ENCODE measurements at places on chromosomes 2 and 18. TPM values are rescaled to one million over a fixed set of nuclear protein-coding genes. Genes with fewer than 3 reads are reported as not detected.

SMAD4 gene
- total RNA-seq = 78.6 TPM

TDRD15 gene
- total RNA-seq = not detected

WIPF1 gene
- 346 TPM for total RNA-seq

RGPD4 gene
- 0.67 TPM for total RNA-seq

HOXD12 gene
- not detected for total RNA-seq

TRIM43 gene
- not detected for total RNA-seq

AQP12B gene
- total RNA-seq = not detected

PLCD4 gene
- not detected for total RNA-seq

POTEJ gene
- total RNA-seq = not detected

RNF125 gene
- total RNA-seq = 23.6 TPM

HOXD13 gene
- not detected for total RNA-seq

ARMC9 gene
- 7.4 TPM for total RNA-seq

VIL1 gene
- total RNA-seq = not detected

RAPGEF4 gene
- total RNA-seq = not detected

RBM45 gene
- total RNA-seq = 15.0 TPM

CD302 gene
- 0.61 TPM for total RNA-seq

TSPYL6 gene
- total RNA-seq = not detected

POTEI gene
- not detected for total RNA-seq

LOXHD1 gene
- not detected for total RNA-seq

CHRND gene
- total RNA-seq = not detected

PMAIP1 gene
- 71.1 TPM for total RNA-seq

MAP3K19 gene
- total RNA-seq = not detected

CTDSP1 gene
- 100 TPM for total RNA-seq

KCNS3 gene
- total RNA-seq = not detected

CNTNAP5 gene
- total RNA-seq = not detected

KIF1A gene
- 3.4 TPM for total RNA-seq
